GM23338 (cell line): ENCODE measurements at places on chromosomes 3 and 15. TPM values are rescaled to one million over a fixed set of nuclear protein-coding genes. Genes with fewer than 3 reads are reported as not detected.
A peak's percentile ranks its signal among the peaks of the same experiment; 100 is the strongest.

- no peak overlapping the region for H3K4me3 ChIP-seq
Measured at GRCh38 chr3:84245789-84246188, 713.0 kb upstream of the CADM2 start.

Gene SYNPR
- 0.38 and 2.6 TPM in 2 replicates for total RNA-seq

Gene MUC20
- total RNA-seq, result 0.12 TPM in 1 of 2 replicates, not detected in the other

DNA sequence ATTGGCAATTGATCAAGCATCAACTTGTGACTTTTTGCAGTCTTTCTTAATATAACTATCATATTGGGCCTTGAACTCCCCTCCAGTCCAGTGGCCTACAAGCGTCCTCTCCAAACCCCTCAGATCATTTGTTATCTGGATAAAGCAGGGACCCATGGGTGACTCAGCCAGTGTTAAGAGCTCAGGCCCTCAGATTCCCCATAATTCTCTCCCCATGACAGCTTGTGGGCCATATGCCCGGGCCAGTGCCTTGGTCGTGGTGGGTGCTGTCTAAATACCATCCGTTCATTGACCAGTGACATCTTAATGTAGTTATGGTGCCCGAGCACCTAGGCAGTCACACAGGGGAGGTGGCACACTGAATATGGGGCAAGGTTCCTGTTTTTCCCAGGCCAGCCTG is 18.1 kb downstream of the MCF2L2 start:
- no peaks in the 10 kb centered on the region for H3K27me3 ChIP-seq
- no peak overlapping the region for H3K27ac ChIP-seq
- H3K4me3 ChIP-seq, result no peak overlapping the region
- no peaks in the 10 kb centered on the region for H3K36me3 ChIP-seq
- DNase-seq, result no peak

DNA sequence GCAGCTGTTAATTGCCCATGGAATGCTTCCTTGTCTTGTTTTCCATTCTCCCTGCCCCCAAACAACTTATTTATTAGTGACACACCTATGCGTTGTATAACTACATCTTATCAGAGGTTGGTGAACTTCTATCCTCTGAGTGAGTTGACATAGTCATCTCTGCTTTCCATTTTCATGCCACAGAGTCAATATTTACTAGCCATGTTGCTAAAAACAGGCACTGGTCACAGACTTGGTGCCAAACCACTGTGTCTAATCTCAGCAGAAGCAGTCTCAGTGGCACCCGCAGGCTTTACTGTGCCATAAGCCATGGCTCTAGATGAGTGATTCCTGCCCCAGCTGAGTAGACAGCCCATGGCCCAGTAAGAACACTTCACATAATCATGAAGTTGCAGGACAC is 26.5 kb downstream of the DAPK2 start:
- no peak overlapping the region for H3K27ac ChIP-seq
- no peaks in the 10 kb centered on the region for H3K36me3 ChIP-seq
- no peak overlapping the region for H3K4me3 ChIP-seq

DNA sequence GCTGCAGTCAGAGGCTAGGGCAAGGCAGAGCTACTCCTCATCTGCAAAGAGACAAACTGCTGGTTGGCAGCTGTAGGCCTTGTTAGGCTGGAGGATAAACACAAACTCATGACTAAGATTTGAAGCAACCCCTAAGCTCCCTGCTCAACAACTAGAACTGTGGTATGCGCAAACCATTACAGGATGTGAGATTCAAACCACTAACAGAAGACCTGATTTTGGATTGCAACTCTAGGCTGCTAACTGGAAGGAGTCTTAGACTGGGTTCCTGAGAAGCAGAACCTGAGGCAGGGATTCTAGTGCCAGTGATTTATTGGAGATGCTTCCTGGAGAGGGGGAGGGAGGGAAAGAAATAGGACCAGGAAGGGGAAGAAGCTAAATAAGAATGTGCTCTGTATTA is 22.5 kb downstream of the CCR4 start:
- no peaks in the 10 kb centered on the region for H3K4me1 ChIP-seq
- no peak for DNase-seq
- H3K27ac ChIP-seq, result no peak overlapping the region

- H3K27ac ChIP-seq, result no peak overlapping the region
- no peaks in the 10 kb centered on the region for H3K36me3 ChIP-seq
- no peak overlapping the region for H3K4me3 ChIP-seq
- no peaks in the 10 kb centered on the region for H3K27me3 ChIP-seq
Measured at GRCh38 chr3:61524933-61525332, 36.4 kb upstream of the PTPRG start.

Gene PTX3
- total RNA-seq, result 2.4 TPM in 2 replicates

Gene ZNF592
- total RNA-seq, result 18.8 and 21.4 TPM in 2 replicates

Gene NT5DC2
- 287 and 324 TPM in 2 replicates for total RNA-seq

Gene DZIP3
- total RNA-seq, result 26.6 and 28.7 TPM in 2 replicates

Gene IL17RE
- total RNA-seq, result 3.4 and 4.3 TPM in 2 replicates

DNA sequence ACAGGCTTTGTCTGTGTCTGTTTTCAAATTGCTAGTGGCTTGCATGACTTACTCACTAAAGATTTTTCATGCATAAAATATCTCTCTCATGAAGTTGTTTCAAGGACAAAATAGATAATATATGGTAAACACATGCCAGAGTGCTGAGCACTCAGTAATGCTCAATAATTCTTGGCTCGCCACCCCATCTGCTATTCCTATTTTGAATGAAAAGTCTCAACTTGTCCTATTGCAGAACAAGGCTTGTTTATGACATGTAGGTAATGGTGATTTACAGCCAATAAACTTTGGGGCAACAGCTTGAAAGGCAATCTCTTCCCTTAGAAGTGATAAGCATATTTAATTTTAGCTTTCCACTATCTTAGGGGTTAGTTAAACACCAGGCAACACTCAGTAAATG is 789.0 kb upstream of the ROBO1 start:
- H3K36me3 ChIP-seq, result no peaks in the 10 kb centered on the region
- no peaks in the 10 kb centered on the region for H3K27me3 ChIP-seq
- no peak overlapping the region for H3K27ac ChIP-seq

Gene SHF
- 15.1 and 15.6 TPM in 2 replicates for total RNA-seq

GRCh38 chr15:25092661-25093060 is 137.9 kb downstream of the SNRPN start:
- no peak overlapping the region for H3K4me3 ChIP-seq
- H3K36me3 ChIP-seq, result peaks cover 66% of the 10 kb centered on the region
- no peaks in the 10 kb centered on the region for H3K4me1 ChIP-seq
- no peak for DNase-seq
- H3K27ac ChIP-seq, result no peak overlapping the region; the same call in 1 of the 2 replicates

GRCh38 chr3:139251529-139251928 is 92.3 kb upstream of the MRPS22 start:
- H3K4me3 ChIP-seq, result no peak overlapping the region
- no peaks in the 10 kb centered on the region for H3K27me3 ChIP-seq
- no peaks in the 10 kb centered on the region for H3K36me3 ChIP-seq
- H3K27ac ChIP-seq, result no peak overlapping the region

Gene TGM4
- total RNA-seq, result not detected in 2 replicates

- peak; percentile 46 for DNase-seq
- no peaks in the 10 kb centered on the region for H3K4me1 ChIP-seq
- H3K27ac ChIP-seq, result no peak overlapping the region
- H3K4me3 ChIP-seq, result peak overlapping the region; percentile 96
- no peaks in the 10 kb centered on the region for H3K36me3 ChIP-seq
Measured at GRCh38 chr15:45199136-45199810, 11.5 kb upstream of the SHF start.

DNA sequence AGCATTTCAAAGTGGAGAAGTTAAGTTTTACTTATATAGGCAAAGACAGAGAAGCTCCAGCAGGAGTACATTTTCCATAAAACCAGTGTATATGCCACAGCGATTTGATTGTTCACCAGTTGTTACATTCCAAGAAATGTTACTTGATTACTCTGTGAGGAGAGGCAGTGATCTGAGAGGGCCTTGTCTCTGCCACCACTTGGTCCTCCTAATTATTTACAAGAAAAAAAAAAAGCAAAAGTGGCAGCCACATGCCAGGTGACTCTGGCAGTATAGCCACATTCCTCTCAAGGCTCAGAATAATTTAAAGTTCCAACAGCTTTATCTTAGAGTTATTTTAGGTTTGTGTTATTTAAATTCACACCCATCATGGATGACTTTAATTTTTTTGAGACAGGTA is 1077.8 kb downstream of the ZPLD1 start:
- peaks cover 7% of the 10 kb centered on the region; the same call in 1 of the 2 replicates for H3K4me1 ChIP-seq
- no peaks in the 10 kb centered on the region for H3K36me3 ChIP-seq
- no peak overlapping the region for H3K4me3 ChIP-seq

GRCh38 chr3:127431066-127431465 is 143.2 kb upstream of the PRR20G start:
- no peaks in the 10 kb centered on the region for H3K27me3 ChIP-seq
- no peak overlapping the region for H3K27ac ChIP-seq
- no peak for DNase-seq
- no peaks in the 10 kb centered on the region for H3K4me1 ChIP-seq

Gene NEK11
- 0.80 and 3.7 TPM in 2 replicates for total RNA-seq

Gene CYP11A1
- total RNA-seq, result 1.7 and 3.3 TPM in 2 replicates

GRCh38 chr3:184538666-184539431 is 22.7 kb upstream of the EPHB3 start:
- H3K36me3 ChIP-seq, result no peaks in the 10 kb centered on the region
- no peak for DNase-seq
- peaks cover 8% of the 10 kb centered on the region for H3K4me1 ChIP-seq
- no peaks in the 10 kb centered on the region for H3K27me3 ChIP-seq

DNA sequence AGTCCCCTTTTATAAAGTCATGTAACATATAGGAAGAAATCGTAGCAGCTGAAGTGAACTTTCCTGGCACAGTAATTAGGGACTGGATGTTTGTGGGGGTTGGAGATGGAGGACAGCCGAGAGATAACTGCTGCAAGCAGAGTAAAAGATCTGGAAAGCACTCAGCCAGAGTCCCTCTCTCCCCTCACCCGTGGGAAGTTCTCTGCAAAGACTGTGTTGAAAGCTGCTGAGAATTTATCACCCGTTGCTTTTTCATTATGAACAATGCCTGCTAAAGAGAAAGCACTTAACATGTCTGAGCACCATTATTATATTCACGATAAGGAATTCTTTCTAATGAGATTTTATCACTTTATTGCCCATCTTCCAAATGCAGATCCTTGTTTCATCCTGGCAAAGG is 248.8 kb downstream of the SHOX2 start:
- H3K4me1 ChIP-seq, result peaks cover 3% of the 10 kb centered on the region; the same call in 1 of the 2 replicates
- no peaks in the 10 kb centered on the region for H3K36me3 ChIP-seq
- no peaks in the 10 kb centered on the region for H3K27me3 ChIP-seq
- H3K27ac ChIP-seq, result no peak overlapping the region

GRCh38 chr15:101276501-101277037 is 716 bp downstream of the SELENOS start:
- H3K27ac ChIP-seq, result no peak overlapping the region
- DNase-seq, result peak; percentile 53
- no peaks in the 10 kb centered on the region for H3K27me3 ChIP-seq
- H3K36me3 ChIP-seq, result peaks cover 45% of the 10 kb centered on the region
- H3K4me1 ChIP-seq, result peaks cover 8% of the 10 kb centered on the region

Gene ST3GAL6
- total RNA-seq, result 3.7 and 4.7 TPM in 2 replicates

- no peak for DNase-seq
- H3K4me1 ChIP-seq, result no peaks in the 10 kb centered on the region
- no peaks in the 10 kb centered on the region for H3K27me3 ChIP-seq
- no peak overlapping the region for H3K4me3 ChIP-seq
Measured at GRCh38 chr3:64560791-64561190, 127.0 kb downstream of the ADAMTS9 start.

Gene CCNB2
- 108 and 120 TPM in 2 replicates for total RNA-seq

Gene SNTN
- not detected in 2 replicates for total RNA-seq

Gene EXD1
- 0.07 TPM in 1 of 2 replicates, not detected in the other for total RNA-seq

Gene GJD2
- 0.27 and 0.63 TPM in 2 replicates for total RNA-seq

- H3K27ac ChIP-seq, result no peak overlapping the region
- no peaks in the 10 kb centered on the region for H3K4me1 ChIP-seq
- H3K4me3 ChIP-seq, result no peak overlapping the region
- no peaks in the 10 kb centered on the region for H3K36me3 ChIP-seq
- no peaks in the 10 kb centered on the region for H3K27me3 ChIP-seq
- DNase-seq, result peak; percentile 3
Measured at GRCh38 chr3:175073219-175073905, 214.2 kb downstream of the NAALADL2 start.
